IPS DF 19.7 (cell line): ENCODE measurements at places on chromosomes 1 and 21.

GRCh38 chr1:155006601-155007101 is 4.0 kb downstream of the ZBTB7B start:
- no peak for DNase-seq

DNA sequence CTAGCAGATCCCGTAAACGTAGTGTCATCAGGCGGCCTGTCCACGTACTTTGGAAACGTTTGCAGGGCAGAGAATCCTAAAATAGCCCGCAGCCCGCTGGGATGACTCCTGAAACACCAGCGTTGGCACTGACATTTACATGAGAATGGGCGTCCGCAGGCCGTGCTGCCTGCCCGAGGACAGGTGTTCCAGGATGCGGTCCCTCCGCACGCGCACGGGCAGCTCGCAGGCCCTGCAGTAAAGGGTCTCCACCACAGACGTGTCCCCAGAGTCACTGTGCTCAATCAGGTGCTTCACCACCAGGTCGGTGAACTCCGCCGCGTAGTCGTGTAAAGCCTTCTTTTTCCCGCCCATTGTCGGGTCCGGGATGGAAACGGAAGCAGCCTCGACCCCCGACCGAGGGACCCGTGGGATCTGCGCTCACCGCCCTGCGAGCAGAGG is 5.8 kb upstream of the CCDC27 start:
- no peak for DNase-seq

DNA sequence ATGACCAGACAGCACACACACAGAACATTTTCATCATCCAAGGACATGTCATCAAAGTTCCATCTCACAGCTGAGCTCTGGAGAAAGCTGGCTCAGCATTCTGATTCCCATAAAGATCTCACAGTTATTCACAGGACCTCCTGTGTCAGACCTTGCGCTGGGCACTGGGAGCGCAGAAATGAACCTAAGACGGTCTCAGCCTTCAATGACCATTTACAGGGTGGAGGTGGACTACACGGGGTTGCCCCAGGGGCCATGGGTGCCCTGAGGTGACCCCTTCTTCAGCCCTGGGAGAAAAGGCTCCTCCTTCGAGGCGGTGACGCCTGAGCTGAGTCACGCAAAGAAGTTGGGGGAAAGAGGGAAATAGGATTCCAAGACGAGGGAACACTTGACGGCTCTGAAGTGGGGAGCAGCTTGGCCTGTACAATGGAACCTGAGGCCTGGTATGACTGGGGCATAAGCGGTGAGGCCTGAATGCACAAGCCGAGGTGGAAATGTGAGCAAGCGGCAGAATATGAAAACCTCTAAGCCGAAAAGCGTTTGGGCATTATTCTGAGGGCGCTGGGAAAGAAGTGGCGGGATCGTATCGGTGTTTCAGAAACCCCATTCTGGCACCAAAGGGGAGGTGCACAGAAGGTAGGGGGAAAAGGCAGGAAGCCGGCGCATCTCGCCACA is 797 bp downstream of the CC2D1B start:
- DNase-seq, result no peak

GRCh38 chr1:61450872-61451571 is 273.9 kb downstream of the TM2D1 start:
- DNase-seq, result no peak

DNA sequence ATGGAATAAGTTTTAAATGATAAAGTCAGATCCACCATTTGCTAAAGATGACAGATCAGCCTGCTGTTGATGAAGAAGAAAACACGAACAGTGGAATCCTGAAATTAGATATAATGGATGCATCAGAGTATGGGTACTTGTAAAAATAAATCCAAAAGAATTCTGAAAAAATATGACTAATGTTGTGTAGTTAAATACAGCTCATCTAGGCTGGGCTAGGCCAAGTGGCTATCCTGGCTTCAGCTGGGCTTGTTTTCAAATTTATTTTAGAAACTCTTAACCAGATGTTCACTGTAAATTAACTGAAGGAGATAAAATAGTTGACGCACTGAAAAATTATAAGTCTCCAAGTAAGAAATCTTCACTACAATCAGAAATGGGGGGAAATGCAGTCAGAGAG is 7.4 kb upstream of the RGS2 start:
- DNase-seq, result no peak

DNA sequence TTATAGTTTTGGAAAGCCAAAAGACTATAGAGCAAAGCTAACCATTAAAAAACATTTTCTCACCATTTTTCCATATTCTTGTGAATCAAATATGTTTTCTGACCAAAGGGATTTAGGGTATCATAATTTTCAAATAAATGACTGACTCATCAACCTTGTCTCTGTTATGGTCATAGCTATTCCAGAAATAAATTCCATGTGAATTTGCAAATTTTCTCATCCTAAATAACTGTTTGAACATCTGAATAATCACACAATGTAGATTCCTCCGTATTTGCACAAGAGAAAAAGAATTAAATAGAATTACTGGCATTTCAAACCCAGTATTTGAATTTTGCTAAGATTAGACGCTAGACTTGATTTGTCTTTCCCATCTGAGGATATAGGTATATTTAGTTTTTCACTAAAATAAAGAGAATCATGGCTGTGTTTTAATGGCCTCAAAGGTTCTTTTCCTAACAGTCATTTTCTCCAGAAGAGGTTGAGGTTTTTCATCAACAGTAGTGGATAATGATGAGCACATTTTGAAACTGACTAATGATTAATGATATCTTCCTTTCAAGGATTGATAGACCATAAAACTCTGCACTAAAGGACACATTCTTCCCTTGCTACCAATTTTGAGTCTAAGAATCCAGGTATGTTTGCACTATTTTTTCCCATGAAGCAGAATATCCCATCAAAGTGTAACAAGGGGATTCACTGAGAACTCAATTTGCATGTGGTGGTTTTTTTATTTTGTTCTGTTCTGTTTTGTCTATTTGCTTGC is 9.5 kb upstream of the DUSP23 start:
- no peak for DNase-seq

DNA sequence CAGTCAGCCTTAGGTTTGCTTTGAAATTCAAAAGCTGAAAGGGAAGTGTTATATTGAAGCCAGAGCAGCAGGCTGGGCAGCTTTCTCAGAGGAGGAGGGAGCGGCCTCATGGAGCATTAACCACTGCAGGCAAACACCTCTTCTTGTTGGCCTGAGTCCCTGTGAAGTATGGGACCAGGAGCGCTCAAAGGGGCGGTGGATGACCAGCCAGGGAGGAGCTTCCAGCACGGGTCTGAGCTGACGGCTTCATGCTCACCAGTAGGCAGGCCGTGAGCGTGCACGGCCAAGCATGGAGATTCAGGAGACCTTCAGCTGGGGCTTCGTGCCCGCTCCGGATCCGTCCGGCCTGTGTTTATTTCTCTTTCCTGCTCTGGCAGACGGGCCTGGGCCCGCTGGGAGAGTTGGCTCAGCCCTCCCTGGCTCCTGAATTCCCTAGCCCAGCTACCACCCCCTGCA is 245.2 kb downstream of the TRABD2B start:
- no peak for DNase-seq
